ENCODE measurements at places on chromosomes 2 and 18.

DNA sequence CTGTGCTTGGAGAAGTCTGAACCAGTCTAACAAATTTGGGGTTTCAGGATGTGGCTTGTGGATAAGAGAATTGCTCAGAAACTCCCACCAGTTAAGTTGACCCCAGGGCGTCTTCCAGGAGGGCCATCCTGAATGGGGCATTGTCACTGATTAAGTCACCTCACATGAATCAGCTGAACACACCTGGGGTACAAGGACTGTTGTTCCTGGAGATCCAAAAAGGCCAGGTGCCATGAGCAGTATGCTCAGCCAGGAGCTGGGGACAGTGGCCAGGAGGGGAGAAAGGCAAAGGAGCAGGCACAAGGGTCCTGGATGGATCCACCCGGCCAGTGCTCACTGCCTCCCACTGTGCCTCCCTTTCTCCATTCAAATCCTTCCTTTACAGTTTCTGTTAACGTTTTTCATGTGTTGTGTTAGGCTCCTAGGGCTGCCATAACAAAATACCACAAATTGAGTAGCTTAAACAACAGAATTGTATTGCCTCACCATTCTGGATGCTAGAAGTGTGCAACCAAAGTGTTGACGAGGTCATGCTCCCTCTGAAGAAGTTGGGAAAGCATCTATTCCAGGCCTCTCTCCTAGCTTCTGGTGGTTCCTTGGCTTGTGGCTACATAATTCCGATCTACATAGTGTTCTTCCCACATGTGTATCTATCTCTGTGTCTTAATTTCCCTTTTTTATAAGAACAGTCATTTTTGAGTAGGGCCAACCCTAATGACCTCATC lies 33.4 kb downstream of the TRABD2A start:
- no peak for DNase-seq

GRCh38 chr2:224930990-224931389 lies 111.3 kb downstream of the DOCK10 start:
- no peak for DNase-seq

- no peak for DNase-seq
These were observed 58.9 kb upstream of the RNU4ATAC start for GRCh38 chr2:121471532-121472469.

DNA sequence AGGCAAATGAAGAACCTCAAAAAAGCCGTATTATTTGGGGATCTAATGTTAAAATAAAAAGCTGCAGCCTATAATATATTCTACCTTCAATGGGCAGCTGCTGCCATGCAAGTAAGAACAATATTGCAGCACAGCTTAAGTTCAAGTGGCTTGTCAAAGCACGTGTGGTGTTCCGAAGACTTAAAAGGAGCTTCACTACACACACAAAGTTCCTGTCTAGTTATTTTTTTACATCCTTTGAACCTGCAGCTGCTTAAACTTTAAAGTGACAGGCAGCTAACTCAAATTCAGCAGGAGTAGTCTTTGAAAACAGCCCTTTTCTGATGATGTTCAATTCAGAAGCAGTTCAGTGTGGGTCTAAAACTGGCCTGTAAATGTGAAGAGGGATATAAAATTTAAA lies 85.8 kb upstream of the XIRP2 start:
- DNase-seq: no peak

- DNase-seq: no peak
These were observed 144.6 kb upstream of the EPHA4 start for GRCh38 chr2:221716426-221717303.

GRCh38 chr18:26863122-26863879 lies 2.2 kb downstream of the AQP4 start:
- DNase-seq: no peak

- DNase-seq: no peak
These were observed 23.3 kb downstream of the CTDP1 start for GRCh38 chr18:79702906-79703305.

GRCh38 chr2:150938527-150938926 lies 323.1 kb downstream of the RBM43 start:
- DNase-seq: no peak

GRCh38 chr2:162125138-162125537 lies 26.9 kb downstream of the GCG start:
- no peak for DNase-seq

- DNase-seq: no peak
These were observed 59.7 kb upstream of the ADAM23 start for GRCh38 chr2:206383669-206384068.

- no peak for DNase-seq
These were observed 84.9 kb downstream of the AOX1 start for GRCh38 chr2:200670751-200671150.

DNA sequence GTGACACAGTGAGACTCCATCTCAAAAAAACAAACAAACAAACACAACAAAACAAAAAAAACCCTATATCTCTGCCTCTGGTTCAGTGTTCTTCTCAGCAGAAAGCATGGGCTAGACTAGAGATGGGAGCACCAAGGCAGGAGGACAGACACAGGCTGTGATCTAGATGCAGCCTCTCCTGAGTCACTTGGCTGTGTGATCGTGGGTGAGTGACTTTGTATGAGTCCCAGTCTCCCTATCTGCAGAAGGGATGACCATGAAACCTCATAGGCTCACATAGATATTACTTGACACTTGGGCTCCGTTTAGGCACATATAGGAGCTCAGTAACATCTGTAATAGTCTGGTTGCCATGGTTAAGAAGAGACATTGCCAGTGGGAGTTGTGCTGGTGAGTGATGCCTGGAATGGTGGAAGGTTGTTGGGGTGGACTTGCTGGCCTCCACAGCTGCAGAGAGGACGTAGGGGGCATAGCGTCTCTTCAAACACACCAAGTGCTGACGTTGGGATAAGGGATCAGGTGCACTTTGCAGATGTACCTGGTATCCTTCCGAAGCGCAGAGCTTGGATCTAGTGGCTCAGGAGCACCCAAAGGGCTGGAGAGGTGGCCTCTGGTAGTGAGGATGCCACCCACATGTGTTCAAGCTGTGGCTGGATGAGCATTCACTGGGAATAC lies 318.9 kb upstream of the HS6ST1 start:
- DNase-seq: no peak

DNA sequence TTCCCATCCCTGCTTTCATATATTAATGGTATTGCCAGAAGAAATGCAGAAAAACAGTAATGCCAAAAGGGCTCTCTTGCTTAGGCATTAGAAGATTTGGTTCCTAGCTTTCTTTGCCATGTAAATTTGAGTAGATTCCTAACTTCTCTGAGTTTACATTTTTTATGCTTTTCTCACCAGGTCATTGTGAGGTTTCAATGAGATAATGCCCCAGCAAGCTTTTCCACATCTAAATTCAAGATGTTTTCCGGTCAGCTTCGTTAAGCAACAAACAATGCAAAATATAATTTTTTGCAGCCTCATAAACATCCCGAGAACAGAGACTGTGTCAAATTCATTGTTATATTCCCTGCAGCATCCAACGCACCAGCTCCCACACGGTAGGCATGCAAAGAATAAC lies 44.9 kb downstream of the NCKAP5 start:
- no peak for DNase-seq

DNA sequence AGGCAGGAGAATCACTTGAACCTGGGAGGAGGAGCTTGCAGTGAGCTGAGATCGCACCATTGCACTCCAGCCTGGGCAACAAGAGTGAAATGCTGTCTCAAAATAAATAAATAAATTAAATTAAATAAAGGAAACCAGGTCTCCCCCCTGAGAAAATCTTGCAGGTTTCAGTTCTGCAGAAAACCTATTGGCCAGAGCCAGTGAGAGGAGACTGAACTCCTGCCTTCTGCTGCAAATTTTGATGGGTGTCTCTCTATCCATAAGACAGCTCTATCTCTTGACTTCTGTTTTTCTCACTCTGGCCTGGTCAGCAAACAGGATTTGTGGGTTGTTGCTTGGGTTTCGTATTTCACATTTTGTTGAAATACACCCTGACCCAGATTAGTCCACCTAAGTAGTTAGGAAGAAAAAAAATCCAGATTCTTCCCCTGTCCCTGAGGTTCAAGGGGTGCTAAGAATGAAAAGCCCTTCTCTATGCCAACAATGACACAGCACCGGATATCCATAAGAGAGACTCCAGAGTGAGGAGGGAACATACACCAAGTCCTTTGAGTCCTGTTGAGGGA lies 86.7 kb upstream of the MAP4K4 start:
- DNase-seq: no peak

- no peak for DNase-seq
These were observed 58.2 kb upstream of the CD28 start for GRCh38 chr2:203648273-203648672.

GRCh38 chr2:71704131-71704561 lies 250.8 kb downstream of the DYSF start:
- no peak for DNase-seq

- DNase-seq: no peak
These were observed 88.2 kb upstream of the EPB41L3 start for GRCh38 chr18:5632041-5632440.

DNA sequence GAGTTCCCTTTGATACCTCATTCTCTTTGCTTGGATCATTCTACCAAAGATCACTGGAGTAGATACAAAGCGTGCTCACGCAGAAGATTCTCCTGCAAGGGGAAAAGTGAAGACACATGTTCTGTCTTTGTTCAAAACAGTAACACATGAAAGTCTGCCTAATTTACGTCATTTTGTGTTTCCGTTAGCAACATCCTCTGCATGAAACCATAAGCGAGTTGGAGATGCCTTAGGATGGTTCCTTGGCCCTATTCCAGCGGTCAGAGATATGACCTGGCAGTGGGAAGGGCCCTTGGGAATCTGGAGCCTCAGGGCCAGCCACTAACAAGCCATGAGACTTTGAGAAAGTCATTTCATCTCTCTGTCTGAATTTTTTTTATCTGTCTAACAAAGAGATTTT lies 180.9 kb upstream of the TWIST2 start:
- DNase-seq: no peak

- no peak for DNase-seq
These were observed 249.8 kb downstream of the BCL11A start for GRCh38 chr2:60303680-60304079.

GRCh38 chr2:201257381-201257955 lies 2.9 kb upstream of the CASP8 start:
- DNase-seq: no peak

DNA sequence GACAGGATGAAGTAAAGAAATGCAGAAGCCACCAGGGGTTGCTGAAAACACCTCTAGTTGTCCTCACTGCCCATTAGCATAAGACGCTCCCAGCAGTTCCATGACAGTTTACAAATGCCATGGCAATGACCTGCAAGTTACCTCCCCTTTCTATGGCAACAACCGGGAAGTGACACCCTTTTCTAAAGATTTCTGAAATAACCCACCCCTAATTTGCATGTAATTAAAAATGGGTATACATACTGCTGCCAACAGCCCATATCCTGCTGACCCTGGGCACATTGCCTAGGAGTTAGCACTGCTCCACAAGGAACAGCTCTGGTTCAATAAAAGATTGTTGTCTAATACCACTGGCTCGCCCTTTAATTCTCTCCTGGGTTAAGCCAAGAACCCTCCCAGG lies 178.3 kb upstream of the LRATD1 start:
- no peak for DNase-seq

DNA sequence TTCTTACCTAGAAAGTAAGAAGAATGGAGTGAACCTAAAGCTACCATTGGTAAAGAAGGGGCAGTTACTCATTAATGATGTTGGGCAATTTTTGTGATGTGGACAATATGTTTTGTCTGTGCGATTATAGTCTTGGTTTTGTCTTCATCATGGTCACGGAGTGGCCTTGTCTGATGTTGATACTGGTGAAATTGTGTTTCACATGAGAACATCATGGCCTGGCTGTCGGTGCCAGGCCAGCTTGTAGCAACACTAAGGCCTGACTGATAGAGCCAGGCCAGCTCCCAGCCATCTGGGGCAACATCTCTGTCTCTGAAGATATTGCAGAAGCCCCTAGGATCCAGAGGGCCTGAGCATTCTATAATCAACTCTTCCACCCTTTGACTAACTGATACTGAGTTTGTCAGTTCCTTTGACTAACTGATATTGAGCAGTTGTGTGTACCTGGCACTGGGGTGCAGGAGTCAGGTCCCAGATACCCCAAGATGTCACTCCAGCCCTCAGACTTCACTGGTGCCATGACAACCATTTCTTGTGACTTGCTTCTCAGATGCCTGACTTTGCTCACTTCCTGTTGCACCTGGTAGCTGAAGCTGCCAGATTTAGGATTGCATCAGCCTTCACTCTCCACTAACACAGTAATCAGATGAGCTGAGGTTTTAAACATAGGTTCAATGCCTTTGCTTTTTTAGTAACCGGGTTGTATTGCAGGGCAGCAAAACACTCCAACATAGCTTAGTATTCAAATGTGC lies 62.5 kb downstream of the RPIA start:
- DNase-seq: no peak

GRCh38 chr18:49519101-49519971 lies 32.3 kb upstream of the C18orf32 start:
- no peak for DNase-seq

- DNase-seq: peak; percentile 38
These were observed 122.7 kb downstream of the TWIST2 start for GRCh38 chr2:238970553-238971081.

- DNase-seq: no peak
These were observed 9.1 kb downstream of the MAT2A start for GRCh38 chr2:85547859-85548607.

DNA sequence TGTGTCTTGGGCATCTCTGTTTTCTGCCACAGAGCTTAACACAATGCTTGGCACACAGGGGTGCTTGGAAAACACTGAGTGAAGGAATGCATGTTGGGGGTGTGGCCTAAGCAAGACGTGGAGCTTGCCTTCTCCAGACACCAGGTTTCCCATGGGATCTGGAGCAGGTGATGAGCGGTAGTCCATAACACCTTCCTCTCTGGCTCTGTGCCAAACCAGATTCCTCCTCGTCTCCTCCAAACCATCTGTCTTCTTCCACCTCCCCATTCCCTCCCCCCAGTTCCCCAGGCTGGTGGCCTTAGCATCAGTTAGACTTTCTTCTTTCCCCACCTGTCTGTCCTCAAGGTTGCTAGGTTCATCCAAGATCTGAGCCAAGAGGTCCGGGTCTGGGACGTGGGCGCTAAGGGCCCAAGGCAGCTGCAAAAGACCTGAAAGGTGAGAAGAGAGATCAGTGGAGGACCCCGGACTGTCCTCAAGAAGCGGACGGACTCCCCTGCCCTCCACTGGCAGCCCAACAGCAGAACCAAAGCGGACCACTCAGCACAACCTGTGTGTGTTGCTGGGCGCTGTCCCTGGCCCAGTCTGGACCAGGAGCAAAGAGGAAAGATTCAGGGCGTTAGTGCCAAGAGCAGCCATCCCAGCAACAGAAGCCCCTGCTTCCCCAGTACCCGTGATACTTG lies 1.2 kb upstream of the ITM2C start:
- no peak for DNase-seq

GRCh38 chr2:136116151-136116812 lies 1.7 kb downstream of the CXCR4 start:
- DNase-seq: no peak

All from stimulated activated CD4-positive, alpha-beta T cell treated with anti-CD3 and anti-CD28 coated beads, Interleukin-12 subunit alpha, Interleukin-12 subunit beta, amount 100 ng/mL, for 4 hours (primary cell).